ENCODE measurements at places on chromosomes 2 and 18.

- DNase-seq, result peak; percentile 88
Observed at GRCh38 chr2:218322768-218323525, 30.6 kb upstream of the TMBIM1 start.

DNA sequence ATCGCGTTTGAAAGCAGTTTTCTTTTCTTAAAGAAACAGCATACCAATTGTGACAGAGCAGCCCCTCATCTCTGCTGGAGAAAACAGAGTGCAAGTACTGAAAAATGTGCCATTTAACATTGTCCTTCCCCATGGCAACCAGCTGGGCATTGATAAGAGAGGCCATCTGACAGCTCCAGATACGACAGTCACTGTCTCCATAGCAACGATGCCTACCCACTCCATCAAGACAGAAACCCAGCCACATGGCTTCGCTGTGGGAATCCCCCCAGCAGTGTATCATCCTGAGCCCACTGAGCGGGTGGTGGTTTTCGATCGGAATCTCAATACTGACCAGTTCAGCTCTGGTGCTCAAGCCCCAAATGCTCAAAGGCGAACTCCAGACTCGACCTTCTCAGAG is 9.5 kb downstream of the GRHL1 start:
- DNase-seq, result no peak

- no peak for DNase-seq
Observed at GRCh38 chr18:6256521-6256920, 158.2 kb downstream of the L3MBTL4 start.

DNA sequence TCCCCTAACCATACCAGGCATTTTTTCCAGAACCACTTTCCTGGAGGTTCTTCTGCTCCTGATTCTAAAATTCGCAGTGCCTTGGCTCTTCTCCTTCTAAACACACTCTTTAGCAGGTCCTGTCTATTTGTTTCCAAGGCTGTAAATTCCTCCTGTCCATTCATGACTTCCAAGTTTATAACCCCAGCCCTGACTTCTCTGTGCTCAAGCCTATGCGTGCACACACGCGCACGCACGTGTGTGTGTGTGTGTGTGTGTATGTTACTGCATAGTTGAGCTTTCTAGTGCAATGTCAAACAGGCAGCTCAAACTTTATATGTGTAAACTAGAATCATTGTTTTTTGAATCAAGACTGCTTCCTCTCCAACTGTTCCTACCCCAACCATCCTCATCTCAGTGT is 337.7 kb downstream of the LRRTM1 start:
- no peak for DNase-seq

DNA sequence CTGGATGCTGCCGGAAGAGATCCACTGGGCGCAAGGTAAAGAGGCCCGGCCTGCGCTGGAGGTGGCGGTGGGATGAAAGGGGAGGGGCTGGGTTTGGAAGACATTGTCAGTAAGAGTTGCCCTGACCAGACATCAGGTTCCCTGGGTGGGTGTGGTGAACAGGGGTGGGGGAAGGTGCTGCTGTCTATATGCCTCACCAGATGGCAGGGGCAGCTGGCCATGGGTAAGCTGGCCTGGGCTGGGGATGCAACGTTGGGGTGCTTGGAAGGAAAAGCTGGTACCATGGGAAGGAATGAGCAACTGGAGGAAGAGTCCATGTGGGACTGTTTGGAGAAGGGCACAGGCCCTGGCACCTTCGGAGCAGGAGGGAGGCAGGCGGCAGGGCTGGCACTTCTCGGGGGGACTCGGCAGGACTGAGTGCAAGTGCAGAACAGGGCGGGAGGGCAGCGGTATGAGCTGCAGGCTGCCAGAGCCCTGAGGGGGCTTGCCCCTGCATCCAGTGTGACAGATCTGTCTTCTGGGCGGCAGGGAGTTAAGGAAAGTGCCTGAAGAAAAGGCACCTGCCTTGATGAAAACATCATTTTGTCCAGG is 146.4 kb downstream of the DYSF start:
- no peak for DNase-seq

- DNase-seq, result no peak
Observed at GRCh38 chr2:190889175-190889943, 8.7 kb downstream of the GLS start.

DNA sequence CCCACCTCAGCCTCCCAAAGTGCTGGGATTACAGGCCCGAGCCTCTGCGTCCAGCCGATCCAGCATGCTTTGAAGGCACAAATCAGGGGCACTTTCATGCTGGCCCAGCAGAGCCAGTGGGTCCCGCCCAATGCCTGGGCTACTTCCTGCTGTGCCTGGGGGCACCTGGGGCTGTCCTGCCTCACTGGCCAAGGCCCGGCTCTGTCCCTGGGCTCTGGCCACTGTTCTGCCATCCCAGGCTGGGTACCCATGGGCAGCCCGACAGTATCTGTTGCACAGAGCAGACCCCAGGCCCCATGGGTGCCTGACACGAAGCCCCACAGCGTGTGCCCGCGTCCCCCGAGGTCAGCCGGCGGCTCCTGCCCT is 6.8 kb upstream of the GAL3ST2 start:
- DNase-seq, result no peak

- DNase-seq, result no peak
Observed at GRCh38 chr2:180394305-180394704, 387.2 kb upstream of the CWC22 start.

GRCh38 chr2:151237422-151238025 is 24.1 kb downstream of the RBM43 start:
- no peak for DNase-seq

GRCh38 chr2:113135317-113135716 is 7.9 kb downstream of the IL1RN start:
- DNase-seq, result no peak

GRCh38 chr2:190986221-190986953 is 27.6 kb downstream of the STAT1 start:
- no peak for DNase-seq

DNA sequence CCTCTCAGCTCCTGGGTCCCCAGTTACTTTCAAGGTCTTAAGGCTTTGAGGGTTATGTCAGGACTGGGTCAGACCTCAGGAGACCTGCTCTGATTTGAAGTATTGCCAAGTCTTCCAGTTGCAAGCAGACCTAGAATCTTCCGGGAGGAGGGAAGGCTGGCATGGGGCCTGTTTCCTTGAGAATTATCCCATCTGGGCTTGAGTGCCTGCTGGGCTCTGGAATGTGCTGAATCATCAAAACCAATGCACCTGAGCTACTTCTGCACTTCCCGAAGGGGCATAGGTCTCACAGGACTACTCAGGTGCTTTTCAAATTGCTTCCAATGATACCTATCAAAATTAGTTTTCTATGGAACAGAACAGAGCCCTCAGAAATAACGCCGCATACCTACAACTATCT is 327.3 kb downstream of the XIRP2 start:
- DNase-seq, result no peak

- no peak for DNase-seq
Observed at GRCh38 chr2:48993576-48993975, 160.7 kb downstream of the FSHR start.

DNA sequence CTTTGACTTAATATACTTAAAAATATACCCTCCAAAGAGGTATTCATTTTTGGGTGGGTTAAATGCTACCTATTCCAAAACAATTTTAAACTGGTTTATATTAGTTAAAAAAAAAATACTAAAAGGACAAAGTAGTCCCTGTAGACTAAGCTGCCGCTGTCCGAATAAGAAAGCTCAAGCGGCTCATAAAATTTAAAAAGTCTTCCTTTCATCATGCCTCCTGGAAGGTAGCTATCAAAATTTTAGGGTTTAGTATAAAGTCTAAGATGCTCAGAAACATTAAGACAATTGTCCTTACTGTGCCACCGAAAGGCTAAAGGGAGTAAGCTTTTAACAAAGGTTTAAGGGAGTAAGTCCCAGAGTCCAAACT is 440 bp upstream of the UGGT1 start:
- no peak for DNase-seq

GRCh38 chr2:172578054-172578453 is 22.2 kb downstream of the PDK1 start:
- no peak for DNase-seq

DNA sequence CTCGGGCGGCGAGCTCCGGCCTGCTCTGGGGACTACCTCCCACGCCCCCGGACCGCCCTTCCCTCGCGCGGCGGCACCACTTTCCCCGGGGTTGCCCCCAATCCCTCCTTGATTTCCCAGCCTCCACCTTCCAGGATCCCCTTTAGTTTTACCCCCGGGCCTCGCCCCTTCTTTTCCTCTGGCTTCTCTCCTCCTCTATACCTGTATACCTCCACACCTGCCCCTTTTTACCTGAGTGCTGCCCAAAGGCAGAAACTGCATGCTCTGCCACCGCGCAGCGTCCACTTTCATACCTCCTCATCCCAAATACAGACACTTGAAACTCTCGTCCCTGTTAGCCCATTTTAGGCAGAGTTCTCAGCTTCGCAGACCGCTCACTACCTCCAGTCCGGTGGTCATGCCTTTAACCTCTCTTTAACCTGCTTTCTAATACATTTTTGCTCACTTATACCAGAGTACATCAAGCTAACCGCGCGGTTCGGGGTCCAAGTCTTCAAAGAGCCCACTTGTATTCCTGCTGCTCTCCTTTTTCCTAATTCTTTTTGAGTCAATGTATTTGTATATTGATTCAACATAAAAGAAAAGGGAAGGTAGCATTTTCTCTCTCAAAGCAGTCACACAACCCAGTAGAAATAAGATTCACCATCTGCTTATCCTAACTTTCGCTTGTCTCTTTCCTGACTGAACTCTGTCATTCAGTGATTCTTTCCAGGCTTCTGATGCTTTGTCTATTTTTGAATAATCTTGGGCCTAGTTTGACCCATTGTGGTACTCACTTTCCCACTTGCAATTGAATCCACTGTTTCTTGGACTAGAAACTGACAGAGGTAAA is 901 bp downstream of the SPOPL start:
- no peak for DNase-seq

DNA sequence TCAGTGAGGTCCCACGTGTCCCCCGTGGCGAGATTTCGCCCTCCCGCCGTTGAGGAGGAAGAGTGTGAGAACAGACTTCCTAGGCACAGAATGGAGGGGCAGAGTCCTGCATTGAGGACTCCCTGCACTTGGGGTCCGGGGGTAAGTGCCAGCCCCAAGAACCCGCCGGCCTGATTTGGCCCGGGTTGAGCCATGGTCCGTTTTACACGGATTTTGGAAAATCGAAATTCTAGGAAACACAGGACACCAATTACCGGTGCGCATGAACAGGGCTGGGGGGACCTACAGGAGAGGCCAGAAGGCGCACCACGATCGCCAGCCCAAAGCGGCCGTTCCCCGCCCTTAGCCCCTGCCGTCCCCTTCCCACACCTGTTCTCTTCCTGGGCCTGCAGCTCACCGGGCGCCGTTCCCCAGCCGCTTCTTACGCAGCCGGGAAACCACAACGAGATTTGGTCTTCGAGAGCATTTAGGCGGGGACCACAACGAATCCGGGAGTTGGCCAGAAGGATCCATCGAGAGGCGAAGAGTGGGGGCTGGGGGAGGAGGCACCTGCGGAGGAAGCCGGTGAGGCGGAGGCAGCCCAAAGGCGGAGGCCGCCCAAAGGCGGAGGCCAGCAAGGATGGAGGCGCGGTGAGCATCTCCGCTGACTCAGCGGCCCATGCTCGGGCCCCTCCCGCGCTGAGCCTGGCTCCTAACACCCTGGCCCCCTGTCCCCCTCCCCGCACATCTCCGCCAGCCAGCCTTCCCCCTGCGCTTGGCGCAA is 464 bp upstream of the TLX2 start:
- DNase-seq, result no peak
